ENCODE measurements at places on chromosomes 7 and 10.

- no peak for DNase-seq
Observed at GRCh38 chr7:152617056-152617455, 58.9 kb downstream of the XRCC2 start.

- no peak for DNase-seq
Observed at GRCh38 chr10:129416956-129417765, 49.9 kb upstream of the MGMT start.

- no peak for DNase-seq
Observed at GRCh38 chr10:77648472-77648871, 10.9 kb upstream of the KCNMA1 start.

GRCh38 chr10:68562661-68563570 lies 2.8 kb downstream of the TET1 start:
- no peak for DNase-seq

- no peak for DNase-seq
Observed at GRCh38 chr7:46568420-46569132, 647.5 kb upstream of the IGFBP3 start.

DNA sequence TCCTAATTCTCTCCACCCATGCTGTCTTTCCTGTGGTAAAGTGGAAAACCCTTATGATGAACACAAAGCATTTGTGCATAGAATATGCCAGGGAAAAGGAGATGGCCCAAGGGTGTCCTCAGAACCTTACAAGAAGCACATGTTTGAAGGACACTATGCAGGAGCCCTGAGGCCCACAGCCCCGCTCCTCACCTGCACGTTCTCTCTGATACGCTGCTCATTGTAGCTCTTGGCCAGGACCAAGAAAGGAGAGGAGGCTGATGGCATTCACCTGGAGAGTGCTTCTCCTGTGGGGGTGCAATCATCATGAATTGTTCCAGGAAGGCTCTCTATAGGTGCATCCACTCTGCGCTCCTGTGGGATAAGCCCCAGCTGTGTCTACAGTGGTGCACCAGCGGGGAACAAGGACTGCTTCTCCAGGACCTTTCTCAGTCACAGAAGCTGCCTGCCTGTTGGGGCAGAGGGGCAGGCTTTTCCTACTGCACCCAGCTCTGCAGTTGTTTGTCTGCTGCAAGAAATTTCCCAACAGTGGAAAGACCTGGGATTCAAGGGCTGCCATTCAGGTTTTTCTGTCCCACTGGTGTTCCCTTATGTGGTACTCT lies 19.9 kb downstream of the AKR1C2 start:
- DNase-seq = no peak

DNA sequence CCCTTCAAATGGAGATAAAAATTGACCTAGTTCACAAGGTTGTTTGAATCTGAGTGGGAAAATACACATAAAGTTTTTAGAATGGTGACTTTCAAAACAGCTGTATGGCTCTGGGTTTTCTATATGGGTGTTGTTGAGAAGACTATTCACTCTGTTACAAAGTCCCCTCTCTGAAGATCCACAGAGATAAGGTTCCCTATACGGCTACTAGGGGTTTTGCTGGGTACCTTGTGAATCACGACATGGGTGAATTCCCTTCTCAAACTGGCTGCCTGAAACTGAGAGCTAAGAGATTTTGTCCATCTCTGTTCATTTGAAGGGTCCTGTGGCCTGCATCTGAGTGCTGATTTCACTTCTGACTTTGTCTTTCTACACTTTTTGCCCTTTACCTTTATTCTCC lies 11.8 kb upstream of the SLC13A1 start:
- no peak for DNase-seq

DNA sequence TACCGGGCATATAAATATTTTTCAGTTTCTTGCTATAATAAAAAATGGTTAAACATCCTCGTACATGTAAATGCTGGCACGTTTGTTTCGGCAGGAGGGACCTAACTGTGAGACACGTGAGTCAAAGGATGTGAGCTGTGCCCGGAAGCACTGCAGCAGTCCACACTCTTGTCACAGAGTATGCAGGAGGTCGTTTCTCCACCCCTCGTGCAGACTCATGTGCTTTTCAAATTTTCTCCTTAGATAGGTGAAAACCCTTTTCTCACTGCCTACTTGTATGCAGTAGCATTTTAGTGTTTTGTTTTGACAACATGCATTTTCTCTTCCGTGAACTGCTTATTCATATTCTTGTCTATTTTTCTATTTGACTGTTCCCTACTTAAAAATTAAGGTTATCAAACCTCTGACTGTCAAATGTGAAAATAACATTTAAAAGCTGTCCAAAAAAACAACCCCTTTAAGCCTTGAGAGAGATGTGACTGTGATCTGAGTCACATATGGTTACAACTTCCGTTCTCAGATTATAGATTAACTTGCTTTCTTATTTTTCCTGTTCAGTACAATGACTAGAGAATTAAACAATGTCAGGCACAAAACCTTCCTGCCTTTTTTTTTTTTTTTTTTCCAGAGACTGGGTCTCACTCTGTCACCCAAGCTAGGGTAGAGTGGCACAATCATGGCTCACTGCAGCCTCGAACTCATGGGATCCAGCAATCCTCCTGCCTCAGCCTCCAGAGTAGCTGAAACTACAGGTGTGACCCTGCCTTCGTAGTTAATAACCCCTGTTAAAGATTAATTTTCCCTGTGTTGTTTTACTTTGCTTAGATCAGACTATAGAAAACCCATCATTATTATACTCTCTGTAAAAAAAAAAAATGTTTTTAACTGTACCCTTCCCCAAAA lies 45.1 kb downstream of the DPY19L1 start:
- no peak for DNase-seq

GRCh38 chr10:79926037-79926436 lies 22.9 kb downstream of the SFTPD start:
- no peak for DNase-seq

- DNase-seq = peak; percentile 7
Observed at GRCh38 chr10:63720072-63720537, 198.9 kb downstream of the REEP3 start.

DNA sequence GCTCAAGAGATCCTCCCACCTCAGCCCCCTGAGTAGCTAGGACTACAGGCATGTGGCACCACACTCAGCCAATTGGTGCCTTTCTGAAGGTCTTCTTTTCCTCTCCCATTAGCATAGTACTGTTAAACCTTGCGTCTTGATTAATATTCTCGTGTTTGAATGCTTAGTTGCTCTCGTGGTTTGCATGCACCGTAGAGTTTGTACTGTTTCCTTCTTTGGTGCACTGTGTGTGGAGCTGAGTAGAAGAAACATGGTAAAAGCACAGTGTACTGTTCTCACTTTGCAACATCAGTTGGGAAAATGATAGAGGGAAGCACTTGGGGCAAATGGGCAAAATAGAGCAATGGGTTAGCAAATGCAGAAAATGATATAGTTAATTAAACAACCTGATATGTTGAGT lies 27.6 kb upstream of the RPA3 start:
- DNase-seq = no peak

- DNase-seq = no peak
Observed at GRCh38 chr7:1825897-1826741, 156.0 kb downstream of the ELFN1 start.
